ENCODE measurements at places on chromosomes 2 and 18.

GRCh38 chr2:37551783-37552182 lies 119.7 kb downstream of the CDC42EP3 start:
- no peak for DNase-seq

DNA sequence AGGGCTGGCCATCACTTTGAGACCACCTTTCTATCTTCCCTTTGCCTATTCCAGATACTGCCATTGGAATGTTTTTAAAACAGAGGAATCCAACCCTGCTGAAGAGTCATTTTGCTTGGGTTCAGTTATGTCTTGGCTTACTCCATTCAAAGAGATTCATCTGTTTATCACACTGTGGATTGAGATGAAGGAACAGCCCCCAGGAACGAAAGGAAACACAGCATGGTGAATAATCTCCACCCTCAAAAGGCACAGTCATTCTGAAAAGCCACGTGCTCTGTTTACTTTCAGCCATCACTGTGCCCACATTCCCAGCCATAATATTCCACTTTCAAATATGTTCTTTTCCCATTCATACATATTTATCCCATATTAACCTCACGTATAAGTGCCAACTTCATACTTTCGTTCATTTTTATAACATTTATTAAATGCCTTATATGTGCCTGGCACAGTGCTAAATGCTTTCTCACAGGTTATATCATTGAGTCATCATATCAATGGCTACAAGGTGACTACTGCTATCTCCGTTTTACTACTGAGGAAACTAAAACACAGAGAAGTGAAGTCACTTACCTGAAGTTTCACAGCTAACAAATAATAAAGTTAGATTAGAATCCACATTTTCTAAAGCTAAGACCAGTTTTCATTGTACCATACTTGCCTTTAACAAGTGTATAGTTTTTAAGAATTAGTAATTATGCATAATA lies 143.6 kb downstream of the OSR1 start:
- DNase-seq: no peak

- DNase-seq: no peak
Observed at GRCh38 chr2:62576276-62576939, 70.4 kb upstream of the TMEM17 start.

DNA sequence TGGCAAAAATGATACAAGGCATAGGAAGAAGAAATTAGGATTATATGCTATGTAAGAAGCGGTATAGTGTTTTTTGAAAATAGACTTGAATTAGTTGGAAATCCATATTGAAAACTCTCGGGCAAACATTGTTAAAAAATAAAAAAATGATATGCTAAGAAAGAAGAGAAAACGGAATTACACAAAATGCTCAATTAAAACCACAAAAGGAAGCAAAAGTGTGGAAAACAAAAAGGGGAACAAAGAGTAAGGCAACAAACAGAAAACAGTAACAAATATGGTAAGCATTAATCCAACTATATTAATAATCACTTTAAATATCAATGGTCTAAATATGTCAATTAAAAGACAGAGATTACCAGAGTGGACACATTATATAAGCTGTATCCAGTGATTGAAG lies 58.4 kb downstream of the TXNL1 start:
- DNase-seq: no peak
